ENCODE measurements at places on chromosomes 6 and 20.

GRCh38 chr20:8587810-8588209 is 455.7 kb downstream of the PLCB1 start:
- no peak for DNase-seq

DNA sequence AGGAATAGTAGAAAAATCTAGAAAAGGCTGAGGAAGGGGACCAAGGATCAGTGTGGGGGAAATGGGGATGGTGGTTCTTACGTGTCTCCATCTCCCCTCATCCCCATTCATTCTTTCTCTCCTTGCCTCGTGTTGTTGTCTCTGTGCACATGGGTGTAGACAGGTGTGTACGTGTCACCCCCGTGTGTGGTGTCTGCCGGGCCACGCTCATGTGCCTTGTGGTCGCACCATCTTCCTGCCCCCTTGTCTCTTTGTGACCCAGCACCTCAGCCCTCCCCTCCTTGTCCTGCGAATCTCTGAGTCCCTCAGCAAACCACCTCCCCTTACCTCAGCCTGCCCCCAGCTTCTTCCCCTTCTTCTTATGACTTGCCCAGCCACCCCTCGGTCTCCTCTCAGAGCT is 39.4 kb downstream of the FOXP4 start:
- no peak for DNase-seq

DNA sequence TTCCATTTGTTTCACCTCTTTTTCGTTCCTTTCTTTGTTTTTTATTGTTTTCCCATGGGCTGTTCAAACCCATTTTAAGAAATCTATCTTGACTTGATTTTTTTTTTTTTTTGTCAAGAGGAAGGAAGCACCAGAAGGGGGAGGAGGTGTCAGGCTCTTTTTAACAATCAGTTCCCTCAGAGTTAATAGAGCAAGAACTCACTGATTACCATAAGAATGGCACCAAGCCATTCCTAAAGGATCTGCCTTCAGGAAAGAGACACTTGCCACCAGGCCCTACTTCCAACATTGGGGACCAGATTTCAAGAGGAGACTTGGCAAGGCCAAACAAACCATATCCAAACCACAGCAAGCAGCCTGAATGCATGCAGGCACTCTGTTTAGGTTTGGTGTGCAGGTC is 168.0 kb downstream of the OTOR start:
- DNase-seq: no peak

- DNase-seq: no peak
Measured at GRCh38 chr20:37907677-37908401, 4.9 kb downstream of the VSTM2L start.

DNA sequence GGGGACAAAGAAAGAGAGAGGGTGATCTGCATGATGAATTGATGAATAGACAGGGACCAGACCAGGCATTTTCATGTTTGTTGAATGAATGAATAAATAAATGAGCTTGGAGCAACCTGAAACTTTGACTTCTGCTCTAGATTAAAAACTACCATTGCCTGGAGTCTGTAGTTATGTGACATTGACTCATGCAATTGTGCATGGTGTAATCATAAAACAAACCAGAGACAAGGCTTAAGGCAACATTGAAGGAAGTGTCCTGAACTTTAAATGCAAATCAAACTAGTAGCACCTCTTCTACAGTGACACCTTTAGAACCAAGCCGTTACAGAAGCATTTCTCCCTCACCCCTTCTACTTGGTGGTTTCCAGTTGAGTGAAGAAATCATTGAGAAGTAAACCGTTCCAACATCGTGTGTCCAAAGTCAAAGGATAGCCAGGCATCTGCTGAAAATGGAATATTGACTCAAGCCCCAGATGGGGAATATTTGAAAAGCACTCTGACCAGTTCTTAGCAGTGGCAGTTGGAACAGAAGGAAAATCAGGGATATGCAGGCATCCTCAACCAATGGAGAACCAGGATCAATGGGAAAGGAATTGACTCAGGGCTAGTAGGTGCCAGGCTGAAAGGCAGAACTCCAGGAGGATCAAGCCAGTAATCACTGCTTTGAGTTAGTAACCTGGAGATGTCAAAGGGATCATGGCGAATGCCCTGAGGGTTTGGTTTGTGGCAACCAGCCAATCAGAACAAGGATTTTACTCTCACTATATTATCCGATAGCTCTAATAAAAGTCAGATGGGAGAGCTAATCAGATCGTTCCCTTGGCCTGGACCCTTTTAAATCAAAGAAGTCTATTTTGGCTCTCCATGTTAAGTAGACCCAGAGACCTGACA is 171.2 kb upstream of the TSHZ2 start:
- no peak for DNase-seq

- DNase-seq: no peak
Measured at GRCh38 chr20:40915756-40916155, 112.9 kb upstream of the TOP1 start.

DNA sequence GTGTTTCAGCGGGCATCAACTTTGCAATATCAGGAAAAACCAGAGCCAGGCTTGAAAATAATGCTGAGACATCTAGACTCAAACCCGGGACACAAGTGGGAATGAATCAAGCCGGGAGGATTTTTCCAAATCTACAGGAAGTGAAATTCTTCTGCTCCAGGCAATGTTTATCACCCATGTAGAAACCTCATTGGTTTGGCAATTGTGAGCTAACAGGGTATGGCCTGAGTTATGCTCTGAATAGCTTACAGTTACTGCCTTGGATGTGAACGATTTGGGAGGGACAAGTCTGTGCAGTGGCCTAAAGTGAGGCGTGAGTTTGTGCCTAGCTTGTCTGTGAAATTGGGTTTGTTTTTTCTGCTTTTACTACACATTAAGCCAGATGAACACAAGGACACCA is 87.4 kb downstream of the PCSK2 start:
- DNase-seq: no peak

- no peak for DNase-seq
Measured at GRCh38 chr6:105648276-105648675, 245.4 kb upstream of the PREP start.

DNA sequence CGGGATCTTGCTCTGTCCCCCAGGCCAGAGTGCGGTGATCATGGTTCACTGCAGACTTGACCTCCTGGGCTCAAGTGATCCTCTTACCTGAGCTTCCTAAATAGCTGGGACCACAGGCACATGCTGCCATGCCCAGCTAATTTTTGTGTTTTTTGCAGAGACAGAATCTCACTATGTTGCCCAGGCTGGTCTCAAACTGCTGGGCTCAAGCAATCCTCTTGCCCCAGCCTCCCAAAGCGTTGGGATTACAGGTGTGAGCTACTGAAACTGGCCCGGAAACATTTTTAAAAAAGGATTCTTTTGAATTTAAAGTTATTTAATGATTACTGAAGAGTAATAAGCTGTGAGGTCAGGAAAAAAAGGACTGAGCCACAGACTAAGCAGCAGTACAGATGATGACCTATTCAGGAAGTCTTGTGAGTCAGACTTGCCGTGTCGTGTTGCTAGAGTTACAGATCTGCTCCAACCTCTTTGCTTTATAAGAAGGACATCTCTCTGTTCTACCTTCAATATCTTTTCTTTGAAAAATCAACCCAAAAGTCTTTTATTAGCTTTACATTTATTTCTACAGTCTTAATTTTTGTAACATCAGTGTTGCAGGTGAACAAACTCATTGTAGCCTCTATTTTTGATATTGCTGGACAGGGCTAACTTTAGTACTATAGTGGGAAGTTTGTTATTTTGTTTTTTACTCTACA is 108.7 kb downstream of the NCOA3 start:
- no peak for DNase-seq

DNA sequence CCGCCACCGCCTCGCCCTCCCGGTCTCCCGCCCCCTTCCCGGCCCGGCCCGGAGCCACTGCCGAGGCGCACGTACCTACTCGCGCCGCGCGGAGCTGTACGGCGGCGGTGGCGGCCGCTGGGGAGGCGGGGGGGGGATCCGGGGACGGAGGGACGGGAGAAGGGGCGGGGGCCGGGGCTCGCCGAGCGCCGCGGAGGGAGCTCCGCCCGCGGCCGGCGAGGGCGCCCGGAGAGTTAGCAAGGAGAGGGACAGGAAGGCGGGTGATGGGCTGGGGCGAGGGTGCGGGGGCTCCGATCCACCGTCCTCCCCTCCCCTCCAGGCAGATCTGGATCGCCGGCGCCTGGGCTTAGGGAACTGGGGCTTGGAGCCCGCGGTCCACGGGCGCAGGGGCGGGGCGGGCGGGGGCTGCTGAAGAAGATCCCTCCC is 548 bp upstream of the TMEM74B start:
- peak; percentile 50 for DNase-seq

- DNase-seq: no peak
Measured at GRCh38 chr20:37298190-37298939, 8.9 kb downstream of the MANBAL start.

DNA sequence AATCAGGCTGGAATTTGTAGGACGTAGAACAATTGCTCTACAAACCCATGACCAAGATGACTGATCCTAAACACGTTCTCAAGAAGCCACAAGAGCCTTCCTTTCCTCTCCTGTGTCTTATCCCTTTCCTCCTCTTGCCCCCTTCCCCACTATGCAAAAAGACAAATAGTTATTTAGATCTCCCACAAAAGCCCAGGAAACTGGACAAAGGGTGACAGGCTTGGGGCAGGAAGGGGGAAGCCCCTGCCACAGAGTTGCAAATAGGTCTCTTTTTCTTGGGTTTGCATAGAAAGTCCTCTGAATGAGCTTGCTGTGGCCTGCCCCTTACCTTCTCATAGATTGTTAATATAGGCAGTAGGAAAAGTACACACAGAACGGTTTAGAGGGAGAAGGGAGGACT is 377.1 kb upstream of the BTBD3 start:
- DNase-seq: no peak

GRCh38 chr6:108093781-108094300 is 19.3 kb upstream of the OSTM1 start:
- DNase-seq: no peak

- DNase-seq: no peak
Measured at GRCh38 chr6:54002116-54002515, 109.1 kb upstream of the MLIP start.

- DNase-seq: no peak
Measured at GRCh38 chr6:31049518-31049917, 39.2 kb downstream of the MUC22 start.

DNA sequence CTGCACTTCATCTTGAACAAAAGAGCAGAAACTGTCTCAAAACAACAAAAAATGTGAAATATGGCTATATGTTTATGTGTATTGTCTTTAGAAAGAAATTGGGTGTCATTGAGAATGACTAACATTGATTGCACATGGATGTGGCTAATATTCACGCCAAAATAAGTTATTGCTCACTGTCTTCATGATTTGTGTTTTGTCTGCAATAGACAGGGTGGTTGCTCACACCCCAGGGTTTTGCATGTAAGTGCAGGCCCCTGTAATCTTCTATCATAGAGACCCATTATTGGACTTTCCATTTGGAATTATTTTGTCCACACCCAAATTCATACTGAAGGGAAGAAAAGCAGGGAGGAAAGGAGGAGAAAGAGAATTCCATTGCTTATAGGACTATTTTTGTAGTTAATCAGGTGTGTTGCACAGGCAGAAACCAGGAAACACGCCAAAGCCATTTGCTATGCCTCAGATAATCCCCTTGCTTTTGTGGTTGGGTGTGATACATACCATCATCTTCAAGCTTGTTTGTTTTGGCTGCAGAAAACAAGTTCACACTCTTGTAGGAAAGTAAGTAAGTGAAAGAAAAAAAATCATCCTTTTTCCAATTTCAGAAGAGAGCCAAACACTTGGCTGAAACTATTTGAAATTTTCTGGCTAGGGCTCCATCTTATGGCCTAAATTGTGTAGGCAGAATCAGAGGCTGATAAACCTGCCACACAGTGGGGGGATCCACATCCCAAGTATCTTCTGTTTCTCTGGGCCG is 214.1 kb downstream of the COL12A1 start:
- no peak for DNase-seq

DNA sequence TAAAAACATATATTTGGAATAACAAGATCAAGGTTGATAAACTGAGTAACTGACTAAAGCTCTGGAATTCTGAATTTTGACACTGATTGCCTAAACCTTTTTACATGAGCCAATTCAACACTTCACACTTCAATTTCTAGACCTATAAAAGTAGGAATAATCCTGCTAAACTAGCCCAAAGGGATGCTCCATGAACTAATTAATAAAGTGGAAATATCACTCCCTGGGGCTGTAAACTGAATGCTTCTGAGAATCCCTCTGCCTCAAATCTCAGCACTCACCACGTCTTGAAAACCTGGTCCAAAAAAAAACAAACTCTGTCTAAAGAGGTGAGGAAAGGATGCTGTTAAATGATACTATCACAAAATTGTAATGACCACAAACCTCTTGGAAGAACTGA is 50.9 kb downstream of the DCDC2 start:
- no peak for DNase-seq

- no peak for DNase-seq
Measured at GRCh38 chr6:34992376-34992775, 103.3 kb downstream of the ANKS1A start.

GRCh38 chr20:45821947-45822346 is 5.2 kb downstream of the TNNC2 start:
- DNase-seq: no peak

GRCh38 chr20:43831481-43832065 is 83.1 kb upstream of the TOX2 start:
- DNase-seq: no peak

GRCh38 chr6:15254070-15254975 is 8.5 kb downstream of the JARID2 start:
- DNase-seq: no peak

DNA sequence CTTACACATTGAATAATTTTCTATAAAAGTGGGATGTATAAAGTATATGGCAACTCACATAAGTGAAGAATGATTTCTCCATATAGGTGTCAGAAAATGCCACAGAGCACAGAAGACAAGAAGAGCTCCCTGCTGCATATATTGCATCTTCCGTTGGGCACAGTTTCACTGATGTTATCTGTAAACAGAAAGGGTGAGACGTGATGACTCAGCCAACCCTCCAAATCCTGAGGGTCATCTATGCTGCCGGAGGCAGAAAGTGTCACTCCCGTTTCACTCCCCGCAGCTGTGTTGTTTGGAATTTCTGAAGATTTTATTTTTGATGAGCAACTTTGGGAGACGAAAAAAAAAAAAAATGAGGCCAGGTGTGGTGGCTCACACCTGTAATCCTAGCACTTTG is 644.1 kb downstream of the C6orf118 start:
- DNase-seq: no peak

DNA sequence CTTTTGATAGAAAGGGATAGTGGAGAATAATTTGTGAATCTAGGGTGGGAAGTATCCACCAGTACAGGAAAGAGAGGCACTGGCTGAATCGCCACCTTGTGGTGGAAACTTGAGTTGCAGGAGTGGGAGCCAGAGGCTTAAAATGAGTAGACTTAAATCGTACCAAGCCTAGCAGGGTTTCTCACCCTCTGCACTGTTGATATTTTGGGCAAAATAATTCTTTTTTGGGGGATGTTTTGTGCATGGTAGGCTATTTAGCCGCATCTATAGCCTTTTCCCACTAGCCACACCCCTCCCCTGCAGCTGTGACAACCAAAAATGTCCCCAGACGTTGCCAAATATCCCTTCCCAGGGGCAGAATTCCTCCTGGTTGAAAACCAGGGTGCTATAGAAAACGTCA is 119.1 kb downstream of the DHX35 start:
- DNase-seq: peak; percentile 62

- no peak for DNase-seq
Measured at GRCh38 chr6:114267897-114268296, 74.9 kb downstream of the HS3ST5 start.

GRCh38 chr6:100491952-100492670 is 27.4 kb upstream of the SIM1 start:
- no peak for DNase-seq
